ENCODE measurements at places on chromosomes 7 and 10.

- DNase-seq = no peak
Measured at GRCh38 chr10:124126145-124126982, 33.0 kb upstream of the CHST15 start.

- DNase-seq = no peak
Measured at GRCh38 chr7:68888971-68889385, 709.3 kb upstream of the AUTS2 start.

DNA sequence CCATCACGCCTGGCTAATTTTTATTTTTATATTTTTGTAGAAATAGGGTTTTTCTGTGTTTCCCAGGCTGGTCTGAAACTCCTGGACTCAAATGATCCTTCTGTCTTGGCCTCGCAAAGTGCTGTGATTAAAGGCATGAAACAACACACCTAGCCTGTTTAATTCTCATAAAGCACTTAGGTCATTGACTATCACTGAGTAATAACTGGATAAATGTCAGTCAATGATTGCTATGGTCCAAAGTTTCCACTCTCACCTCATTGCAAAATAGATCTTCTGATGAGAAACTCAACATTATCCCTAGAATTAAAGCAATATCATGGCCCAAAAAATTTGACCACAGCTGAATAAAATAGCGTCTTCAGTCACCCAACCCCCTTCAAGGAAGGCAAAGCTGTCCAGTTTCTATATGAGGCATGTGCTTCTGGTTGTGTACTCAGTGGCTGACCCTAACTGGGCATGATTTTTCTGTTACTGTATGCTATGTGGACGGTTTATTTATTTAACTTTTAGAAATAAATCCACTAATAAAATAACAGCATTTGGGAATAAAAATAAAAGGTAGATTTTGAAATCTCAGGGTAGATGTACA, 86.5 kb upstream of the LRRN3 start:
- DNase-seq = no peak

DNA sequence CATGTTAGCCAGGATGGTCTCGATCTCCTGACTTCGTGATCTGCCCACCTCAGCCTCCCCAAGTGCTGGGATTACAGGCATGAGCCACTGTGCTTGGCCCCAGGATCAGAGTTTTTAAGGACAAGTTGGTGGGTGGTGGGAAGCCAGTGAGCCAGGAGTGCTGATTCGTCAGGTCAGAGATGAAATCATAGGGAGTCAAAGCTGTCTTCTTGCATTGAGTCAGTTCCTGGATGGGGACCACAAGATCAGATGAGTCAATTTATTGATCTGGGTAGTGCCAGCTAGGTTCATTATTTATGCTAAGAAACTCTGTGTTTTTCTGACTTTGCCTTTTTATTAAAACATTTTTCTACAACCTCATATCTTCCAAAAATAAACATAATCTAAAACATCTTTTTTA, 423.8 kb downstream of the ARL4A start:
- no peak for DNase-seq

GRCh38 chr7:98075801-98076200, 30.9 kb upstream of the LMTK2 start:
- no peak for DNase-seq

DNA sequence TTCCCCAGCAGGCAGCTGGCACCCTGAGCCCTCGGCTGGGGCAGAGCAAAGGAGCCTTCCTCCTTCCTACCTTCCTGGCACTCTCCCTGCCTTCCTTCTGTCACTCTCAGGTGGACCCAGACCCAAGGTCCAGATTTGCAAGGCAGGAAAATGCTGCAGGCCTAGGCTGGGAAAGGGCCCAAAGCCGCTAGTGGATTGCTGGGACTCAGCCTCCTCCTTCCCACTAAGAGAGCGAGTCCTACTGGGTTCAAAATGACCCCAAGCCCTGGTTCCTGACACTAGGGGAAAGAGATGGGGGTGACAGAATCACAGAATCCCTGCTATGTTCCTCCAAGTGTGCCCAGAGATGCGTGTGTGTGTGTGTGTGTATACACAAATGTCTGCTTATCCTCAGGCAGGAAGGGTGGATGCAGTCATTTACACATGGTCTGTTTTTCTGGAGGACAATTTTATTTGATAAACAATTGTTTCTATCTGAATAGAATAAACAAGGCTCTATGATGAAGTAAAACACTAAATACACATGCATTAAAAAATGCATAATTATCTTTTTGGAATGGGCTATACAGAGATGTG, 1.3 kb upstream of the PLAU start:
- DNase-seq = no peak

- no peak for DNase-seq
Measured at GRCh38 chr7:22934473-22935065, 79.4 kb downstream of the HYCC1 start.

GRCh38 chr10:32132357-32132946, 76.2 kb upstream of the KIF5B start:
- DNase-seq = no peak

DNA sequence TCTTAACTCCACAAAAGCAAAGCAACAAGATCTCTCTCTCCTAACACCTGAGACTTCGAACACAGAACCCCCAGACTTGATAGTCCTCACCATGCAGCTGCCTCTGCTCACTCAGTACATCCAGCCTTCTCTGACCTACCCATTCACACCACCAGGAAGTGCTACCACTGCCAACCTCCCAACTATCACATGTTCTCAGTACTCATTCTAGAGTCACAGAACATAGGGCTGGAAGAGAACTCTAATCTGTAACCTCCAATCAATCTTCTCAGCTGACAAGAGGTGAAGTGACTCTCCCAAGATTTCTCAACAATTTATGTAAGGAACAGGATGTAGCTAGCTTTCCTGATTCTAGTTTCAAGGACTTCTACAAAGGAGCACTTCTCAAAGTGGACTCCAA, 3.8 kb downstream of the NUDCD3 start:
- no peak for DNase-seq

DNA sequence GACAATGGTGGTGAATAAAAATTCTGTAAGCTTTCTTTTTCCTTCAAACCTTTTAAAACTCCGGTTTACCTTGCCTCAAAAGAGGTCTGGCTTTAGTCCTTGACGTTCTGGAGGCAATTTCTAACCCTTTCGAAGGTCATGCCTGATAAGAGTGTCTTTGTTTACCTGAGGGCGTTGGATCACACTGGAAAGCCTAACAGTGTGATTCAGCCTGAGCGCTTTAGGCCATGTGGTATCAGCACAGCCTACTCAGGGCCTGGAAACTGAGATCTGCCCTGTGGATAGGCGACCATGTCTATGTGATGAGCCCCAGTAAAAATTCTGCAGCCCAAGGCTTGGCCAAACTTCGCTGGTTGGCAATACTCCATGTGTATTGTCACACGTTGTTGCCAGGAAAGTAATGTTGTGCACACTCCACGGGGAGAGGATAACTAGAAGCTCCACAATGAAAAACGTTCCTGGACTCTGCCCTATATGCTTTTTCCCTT, 10.7 kb downstream of the CCDC6 start:
- DNase-seq = no peak

- DNase-seq = peak; percentile 65
Measured at GRCh38 chr10:3532644-3533043, 252.4 kb downstream of the KLF6 start.

GRCh38 chr7:132072165-132072564, 504.1 kb downstream of the PLXNA4 start:
- no peak for DNase-seq

GRCh38 chr7:30788640-30789333, 17.6 kb downstream of the MINDY4 start:
- DNase-seq = no peak

- peak; percentile 63 for DNase-seq
Measured at GRCh38 chr7:51009716-51010496, 227.2 kb upstream of the GRB10 start.

DNA sequence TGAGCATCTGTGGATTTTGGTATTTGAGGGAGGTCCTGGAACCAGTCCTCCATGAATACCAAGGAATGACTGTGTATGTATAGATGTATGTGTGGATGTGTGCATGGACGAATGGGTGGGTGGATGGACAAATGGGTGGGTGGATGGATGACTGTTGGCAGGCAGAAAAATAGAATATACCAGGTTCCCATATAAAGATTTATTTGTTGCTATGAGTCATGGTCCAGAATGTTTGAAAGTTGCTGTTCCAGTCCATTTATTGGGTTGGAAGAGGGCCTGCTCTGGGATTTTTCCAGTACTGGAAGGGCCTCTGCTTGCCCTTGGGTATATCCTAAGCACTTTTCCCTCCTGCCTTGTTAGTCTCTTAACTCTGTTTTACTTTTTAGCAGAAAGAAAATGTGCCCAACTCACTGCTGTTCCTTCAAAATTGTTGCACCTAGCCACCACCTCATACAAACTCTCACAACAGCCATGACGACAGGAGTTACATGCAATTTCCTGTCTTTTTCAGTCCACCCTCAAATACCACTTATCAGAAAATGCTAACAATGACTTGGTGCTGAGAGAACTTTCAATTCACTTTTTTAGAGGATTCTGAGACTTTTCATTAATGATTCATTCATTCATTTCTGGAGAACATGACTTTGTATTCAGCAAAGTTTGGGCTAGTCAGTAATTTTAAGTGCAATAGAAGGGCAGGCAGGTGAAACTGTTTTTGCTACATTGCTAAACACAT, 108.1 kb downstream of the EEPD1 start:
- DNase-seq = no peak

GRCh38 chr7:52360541-52360940, 674.9 kb upstream of the POM121L12 start:
- no peak for DNase-seq

DNA sequence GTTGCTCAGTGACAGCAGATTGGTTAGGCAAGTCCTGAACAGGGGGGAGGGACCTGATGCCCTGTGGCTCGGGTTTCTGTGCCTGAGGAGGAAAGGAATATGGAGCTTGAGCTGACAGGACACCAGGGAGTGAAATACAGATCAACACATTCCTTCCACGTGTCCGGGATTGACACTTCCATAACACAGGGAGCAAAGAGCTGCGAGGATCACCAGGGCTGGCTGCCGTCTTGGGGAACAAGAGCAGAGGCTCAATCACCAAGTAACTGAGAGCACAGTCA, 36.7 kb upstream of the EFCAB10 start:
- DNase-seq = no peak

DNA sequence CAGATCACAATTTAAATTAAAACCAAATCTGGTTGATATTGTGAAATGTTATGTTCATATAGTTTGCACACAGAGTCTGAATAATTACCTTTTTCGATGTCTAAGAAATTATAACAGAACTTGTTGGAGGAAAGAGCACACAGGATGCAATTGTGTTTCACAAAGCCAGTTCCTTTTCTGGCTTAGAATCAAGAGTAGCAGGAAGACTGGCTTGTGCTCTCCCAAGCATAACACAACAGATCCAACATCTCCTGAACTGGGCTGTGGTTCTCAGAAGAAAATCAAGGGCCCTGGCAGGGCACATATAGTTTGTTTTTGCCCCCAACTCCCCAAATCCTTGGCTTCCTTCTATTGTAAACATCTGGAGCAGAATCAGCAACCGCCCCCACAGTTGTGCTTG, 62.7 kb downstream of the LRRC4 start:
- no peak for DNase-seq

DNA sequence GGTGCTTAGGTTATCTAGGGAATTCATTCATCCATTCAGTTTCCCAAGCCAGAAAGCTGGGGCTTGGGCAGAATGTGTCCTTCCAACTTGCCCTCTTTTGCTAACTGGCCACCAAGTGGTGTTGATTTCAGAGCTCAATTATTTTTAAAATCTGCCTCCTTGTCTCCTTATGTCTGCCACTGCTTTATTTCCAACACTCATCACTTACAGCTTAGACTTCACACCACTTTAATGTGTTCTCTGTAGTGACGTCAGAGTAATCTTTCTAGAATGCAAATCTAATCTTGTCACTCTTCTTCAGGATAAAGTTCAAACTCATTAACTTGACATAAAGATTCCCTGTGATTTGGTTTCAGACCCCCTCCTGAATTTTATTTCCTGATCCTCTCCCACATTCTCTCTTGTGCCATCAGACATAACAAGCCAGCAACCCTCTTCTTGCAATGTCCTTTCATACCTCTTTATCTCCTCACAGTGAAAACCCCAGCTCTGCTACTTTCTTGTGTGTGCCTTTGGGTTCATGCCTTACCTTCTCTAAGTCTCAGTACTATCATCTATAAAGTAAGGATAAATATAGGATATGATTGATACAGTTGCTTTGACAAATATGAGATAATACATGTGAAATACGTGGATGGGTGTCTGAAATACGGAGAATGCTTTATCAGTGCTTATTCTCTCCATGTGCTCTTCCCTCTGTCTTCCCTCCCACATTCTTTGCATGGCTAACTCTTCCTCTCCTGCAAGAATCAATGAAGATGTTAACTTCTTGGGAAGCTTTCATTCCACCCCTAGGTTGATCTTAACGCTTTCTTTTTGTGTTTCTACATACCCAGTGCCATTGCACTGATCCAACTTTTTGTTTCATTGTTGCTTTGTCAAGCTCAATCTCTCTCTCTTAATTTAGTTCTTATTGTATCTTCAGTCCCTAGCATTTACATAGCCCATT, 522.7 kb upstream of the FZD8 start:
- DNase-seq = no peak

DNA sequence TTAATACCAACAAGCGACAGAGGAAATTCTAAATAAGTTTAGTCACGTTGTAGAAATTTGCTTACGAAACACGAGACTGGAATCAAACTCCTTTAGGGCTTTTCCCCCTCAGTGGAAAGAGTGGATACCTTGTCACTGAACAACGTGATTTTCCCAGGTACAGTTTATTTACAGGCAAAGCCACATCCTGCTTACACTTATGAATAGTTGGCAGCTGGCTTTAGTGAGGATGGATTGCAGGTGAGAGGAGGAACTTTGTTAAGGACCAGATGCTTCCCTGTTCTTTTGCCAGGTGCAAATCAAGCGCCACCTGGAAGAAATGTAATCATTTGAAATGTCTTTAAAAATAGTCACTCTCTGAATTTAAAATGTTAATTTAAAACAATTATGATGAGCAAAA, 282.4 kb downstream of the ADARB2 start:
- DNase-seq = no peak

DNA sequence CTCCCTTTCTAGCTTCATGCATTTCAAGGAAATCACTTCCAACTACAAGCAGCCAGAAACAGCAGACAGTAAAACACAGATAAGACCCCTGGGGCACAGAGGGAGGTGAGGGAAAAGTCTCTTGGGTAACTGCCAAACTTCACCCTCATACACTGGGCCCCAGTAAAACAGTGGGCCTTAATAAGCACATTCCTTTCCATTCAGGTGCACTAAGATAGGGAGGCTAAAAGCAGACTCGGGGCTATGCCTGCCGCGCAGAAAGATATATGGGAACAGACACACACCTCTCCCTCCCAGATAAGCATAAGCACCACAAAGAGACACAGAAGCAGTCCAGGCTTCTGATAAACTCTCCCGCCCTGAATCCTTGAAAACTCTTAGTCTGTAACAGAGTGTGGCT, 117.0 kb downstream of the TYW1B start:
- no peak for DNase-seq

- no peak for DNase-seq
Measured at GRCh38 chr10:33263453-33263852, 71.0 kb downstream of the NRP1 start.

- no peak for DNase-seq
Measured at GRCh38 chr10:72062382-72062781, 26.0 kb downstream of the SPOCK2 start.
